Muscle of leg (tissue), 16 donors: ENCODE measurements at places on chromosomes 16 and 17.

- no peak for DNase-seq
These were observed 25.5 kb downstream of the BAIAP2 start for GRCh38 chr17:81060416-81060815.

DNA sequence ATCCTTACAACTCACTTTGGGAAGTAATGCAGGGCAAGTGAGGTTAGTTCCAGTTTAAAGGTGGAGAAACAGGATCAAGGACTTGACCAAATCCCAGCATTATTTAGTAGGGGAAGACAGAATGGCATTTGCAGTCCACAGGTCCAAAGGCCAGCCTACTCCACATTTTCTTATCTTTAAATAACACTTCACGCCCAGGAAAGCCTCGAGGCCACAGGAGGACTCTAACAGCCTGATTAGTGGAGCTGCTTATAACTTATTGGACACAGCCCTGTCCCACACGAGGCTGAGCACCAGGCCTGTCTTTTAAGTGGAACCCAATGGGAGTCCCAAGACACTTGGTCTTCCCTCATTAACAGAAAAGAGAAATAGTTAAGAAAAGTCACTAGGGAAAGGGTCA, 12.1 kb upstream of the HYDIN start:
- DNase-seq: no peak

DNA sequence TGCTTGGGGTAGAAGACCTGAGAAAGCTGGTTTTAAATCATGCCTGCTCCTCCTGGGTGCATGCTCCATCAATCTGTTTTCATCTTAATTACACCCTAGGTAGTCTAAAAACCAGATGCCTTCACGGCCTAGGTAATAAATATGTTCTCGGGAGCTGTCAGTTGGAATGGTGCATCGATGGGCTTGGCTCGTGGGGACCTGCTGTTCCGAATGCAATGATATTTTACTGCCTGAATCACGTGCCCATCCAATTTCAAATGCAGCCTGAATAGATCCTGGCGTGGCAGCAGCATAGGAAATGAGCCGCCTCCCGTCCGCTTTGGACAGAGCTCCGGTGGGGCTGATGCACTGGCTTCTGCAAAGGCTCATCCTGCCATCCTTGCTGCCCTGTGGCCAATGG, 18.8 kb upstream of the FAAP100 start:
- peak; percentile 34 for DNase-seq

- DNase-seq: no peak
These were observed 55.6 kb upstream of the ALOX12 start for GRCh38 chr17:6940186-6940649.

GRCh38 chr16:85908889-85909589, 10.1 kb downstream of the IRF8 start:
- peak; percentile 92 for DNase-seq

- no peak for DNase-seq
These were observed 26.7 kb downstream of the ABCC3 start for GRCh38 chr17:50661348-50661747.

DNA sequence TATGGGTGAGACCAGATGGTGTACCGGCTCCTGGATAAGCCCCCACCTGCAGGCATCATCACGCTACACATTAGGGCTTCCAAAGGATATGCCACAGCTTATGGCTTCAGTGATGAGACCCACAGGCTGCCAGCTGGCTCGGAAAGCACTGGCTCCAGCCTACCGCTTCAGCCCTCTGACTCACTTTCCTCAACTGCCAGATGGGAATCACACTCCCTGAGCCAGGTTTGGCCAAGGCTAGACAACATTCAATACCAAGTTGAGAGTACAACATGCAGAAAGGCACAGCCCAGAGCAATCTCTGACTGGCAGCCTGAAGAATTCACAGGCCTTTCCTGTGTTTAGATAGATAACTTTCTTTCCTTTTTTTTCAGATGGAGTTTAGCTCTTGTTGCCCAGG, 10.3 kb downstream of the CENPV start:
- no peak for DNase-seq

- DNase-seq: peak; percentile 11
These were observed 921.4 kb upstream of the EEF2KMT start for GRCh38 chr16:6018848-6019489.

- peak; percentile 97 for DNase-seq
These were observed 4.5 kb upstream of the SGCA start for GRCh38 chr17:50161023-50161910.

DNA sequence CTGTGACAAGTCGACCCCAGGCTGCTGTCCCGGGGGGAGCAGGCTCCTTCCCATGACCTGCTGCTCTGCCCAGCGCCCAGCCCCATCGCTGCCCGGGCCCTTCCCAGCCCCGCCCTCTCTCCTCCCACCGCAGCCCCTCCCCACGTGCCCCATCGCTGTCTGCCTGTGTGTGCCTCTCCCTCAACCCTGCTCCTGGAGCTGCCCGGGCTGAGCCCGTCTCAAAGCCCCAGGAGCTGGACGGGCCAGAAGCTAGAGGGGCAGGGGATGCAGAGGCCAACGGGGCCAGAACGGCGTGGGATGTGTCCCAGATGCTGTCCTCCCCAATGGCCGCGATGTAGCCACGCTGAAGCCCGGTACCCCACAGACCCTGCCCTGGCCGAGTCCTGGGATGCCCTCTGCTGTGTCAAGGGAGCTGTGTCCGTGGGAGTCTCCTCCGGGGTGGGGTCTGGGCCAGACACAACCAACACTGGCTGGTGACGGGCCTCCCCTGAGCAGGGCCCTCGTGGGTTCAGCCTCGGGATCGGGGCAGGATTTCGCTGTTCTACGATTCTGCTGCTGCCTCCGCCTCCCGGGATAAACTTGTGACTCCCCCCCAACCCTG, 118.2 kb upstream of the ZNF750 start:
- no peak for DNase-seq

GRCh38 chr16:23398987-23399805, 53.8 kb downstream of the COG7 start:
- peak; percentile 93 for DNase-seq
